ENCODE measurements at places on chromosomes 11 and 22.

- no peak for DNase-seq
Observed at GRCh38 chr11:31714840-31715239, 96.3 kb downstream of the PAX6 start.

- DNase-seq = peak; percentile 19
Observed at GRCh38 chr22:21014726-21015465, at the start of gene P2RX6. P2RX6 (plus strand) TSS chr22:21015165; CDS start chr22:21015175, 10 bp downstream.

DNA sequence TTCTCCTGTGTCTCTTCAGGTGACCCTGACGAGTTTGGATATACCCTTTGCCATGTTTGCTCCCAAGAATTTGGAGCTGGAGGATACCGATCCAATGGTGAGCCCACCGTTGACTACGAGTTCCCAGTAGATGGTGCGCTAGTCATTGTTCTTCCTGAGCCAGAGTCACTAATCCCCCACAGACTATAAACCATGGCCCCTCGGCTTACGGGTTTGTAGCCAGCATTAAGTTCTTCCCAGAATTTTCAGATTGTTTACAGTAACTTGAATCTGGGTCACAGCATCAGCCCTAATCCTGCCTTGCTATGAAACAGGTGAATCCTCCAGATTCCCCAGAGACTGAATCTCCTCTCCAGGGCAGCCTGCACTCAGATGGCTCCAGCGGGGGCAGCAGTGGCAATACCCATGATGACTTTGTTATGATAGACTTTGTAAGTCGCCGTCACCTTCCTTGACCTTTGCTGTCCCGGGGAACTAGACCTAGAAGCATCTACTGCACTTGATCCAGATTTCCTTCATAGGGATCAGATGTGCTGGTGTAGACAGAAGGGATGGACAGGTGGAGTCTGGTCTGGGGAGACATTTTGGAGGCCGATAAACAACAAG, 31.8 kb downstream of the ARHGAP1 start:
- DNase-seq = no peak

DNA sequence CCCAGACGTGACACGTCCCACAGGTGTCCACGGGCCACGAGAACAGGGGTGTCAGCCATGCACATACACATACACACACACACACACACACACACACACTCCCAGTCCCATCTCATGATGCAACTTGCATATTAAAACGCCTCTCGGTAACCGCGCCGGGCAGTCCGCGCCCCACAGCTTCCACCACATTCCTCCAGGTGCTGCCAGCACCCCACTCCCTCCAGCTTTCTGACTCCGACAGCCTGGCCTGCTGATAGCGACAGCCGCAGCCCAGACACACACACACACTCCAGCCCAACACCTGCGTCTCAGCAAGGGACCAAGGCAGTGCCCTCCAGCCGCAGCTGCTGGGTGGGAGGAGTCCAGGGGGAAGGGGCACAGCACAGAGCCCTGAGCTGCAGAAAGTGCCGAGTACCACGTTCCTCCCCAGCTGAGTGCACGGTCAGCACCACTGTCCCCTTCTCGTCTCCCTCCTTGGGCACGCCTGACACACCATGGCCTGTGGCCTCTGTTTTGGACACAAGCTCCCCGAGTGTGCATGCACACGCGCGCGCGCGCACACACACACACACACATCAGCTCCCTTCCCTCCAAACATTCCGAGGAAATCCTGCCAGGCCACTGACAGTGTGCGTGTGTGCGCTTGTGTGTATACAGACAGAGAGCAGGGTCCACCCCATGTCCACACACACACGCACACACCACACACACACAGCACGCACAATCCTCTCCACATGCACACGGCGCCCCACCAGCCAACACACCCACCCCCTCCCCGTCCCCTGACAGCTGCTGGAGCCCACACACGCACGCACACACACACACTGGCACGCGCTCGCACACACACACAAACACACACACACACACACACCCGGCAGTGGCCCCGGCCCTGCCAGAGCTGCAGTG, 1.2 kb downstream of the ELFN2 start:
- DNase-seq = peak; percentile 36

- DNase-seq = no peak
Observed at GRCh38 chr22:26762503-26763472, 105.4 kb downstream of the MIAT start.

- DNase-seq = no peak
Observed at GRCh38 chr22:47259990-47260389, 497.5 kb downstream of the TBC1D22A start.

DNA sequence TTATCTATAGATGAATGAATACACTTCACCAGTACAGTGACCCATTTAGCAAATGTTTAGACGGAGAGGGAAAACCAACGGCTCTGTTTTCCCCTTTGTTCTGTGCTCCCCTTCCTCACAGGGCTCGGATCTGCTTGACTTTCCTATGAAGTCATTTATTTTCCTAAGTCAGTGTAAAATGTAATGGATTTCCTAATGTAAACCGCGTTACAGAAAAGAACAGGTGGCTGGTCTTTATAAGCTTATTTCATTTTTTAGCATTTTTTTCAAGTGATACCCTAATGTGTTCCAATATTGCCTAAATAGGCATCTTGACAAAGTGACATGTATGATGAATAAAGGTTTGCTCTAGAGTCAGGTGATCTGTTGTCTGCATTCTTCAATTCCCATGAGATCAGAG, 207.5 kb downstream of the PGR start:
- DNase-seq = no peak

DNA sequence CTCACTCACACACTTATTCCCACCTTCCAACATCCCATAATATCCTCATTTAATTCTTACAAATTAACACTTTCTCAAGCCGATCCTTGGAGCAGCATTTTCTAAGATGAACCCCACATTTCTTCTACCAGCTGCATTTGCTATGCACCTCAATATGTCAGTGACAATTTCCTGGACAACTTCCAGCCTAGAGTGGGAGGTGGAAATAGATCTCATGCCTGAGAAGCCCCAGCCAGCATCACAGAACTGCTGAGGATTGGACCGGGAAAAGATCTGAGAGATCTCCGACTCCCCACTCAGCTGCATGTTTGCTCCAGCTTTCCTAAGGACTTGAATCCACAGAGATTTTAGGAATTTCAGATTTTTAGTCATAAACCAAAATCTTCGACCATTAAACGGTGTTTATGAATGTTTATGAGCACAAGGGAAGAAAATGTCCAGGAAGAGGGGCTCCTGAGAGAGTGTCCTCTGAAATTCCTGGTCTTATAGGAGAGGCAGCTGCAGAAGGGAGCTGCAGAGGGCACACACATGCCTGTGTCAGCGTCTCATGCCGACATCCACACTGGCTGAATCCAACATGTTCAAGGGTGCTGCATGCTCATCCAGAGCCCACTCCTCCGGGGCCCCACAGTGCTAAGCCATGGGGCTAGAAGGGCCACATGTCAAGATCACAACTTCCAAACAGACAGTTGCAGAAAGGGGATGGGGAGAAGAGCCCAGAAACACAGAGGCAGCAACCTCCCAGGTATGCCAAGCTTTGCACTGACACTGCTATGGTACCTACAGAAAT, 68.6 kb downstream of the MICAL3 start:
- no peak for DNase-seq

GRCh38 chr11:116199182-116199581, 573.6 kb downstream of the BUD13 start:
- no peak for DNase-seq

- peak; percentile 63 for DNase-seq
Observed at GRCh38 chr11:28981381-28981780, 873.2 kb downstream of the METTL15 start.

DNA sequence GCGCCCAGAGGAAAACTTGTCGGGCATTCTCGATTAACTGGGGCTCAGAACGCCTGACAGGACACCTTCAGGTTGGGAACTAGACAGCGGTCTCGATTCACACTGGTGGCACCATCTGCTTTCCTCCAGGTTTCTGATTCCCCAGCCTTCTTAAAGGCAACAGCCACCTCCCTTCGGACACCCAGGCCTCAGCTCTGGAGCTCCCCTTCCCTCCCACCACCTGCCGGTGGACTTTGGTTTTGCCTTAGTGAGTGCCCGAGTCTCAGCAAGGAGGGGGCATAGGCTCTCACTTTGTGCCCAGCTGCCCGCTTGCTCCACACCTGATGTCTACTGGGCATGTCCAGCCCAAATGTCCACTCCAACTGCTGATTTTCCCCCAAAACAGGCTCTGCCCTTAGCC, 110.4 kb upstream of the PARVA start:
- DNase-seq = no peak

DNA sequence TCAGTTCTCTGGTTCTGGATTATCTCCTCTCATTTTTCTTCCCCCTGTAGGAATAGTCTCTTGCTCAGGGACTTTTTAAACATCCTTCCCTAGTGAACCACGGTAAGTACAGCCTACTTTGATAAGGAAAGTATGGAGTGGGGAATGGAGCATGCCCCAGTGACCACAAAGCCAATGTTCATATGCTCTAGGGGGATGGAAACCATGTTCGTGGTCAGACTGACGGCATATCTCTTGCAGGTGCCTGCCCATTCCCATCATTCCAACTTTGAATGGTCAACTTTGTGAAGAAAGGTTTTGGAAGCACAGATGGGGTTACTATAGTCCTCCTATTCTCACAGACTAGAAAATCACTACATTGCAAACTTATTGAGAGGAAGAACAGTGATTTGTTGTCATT, 332.5 kb upstream of the NCAM1 start:
- DNase-seq = no peak

- peak; percentile 95 for DNase-seq
Observed at GRCh38 chr22:31244046-31244942, 32.2 kb downstream of the LIMK2 start.

DNA sequence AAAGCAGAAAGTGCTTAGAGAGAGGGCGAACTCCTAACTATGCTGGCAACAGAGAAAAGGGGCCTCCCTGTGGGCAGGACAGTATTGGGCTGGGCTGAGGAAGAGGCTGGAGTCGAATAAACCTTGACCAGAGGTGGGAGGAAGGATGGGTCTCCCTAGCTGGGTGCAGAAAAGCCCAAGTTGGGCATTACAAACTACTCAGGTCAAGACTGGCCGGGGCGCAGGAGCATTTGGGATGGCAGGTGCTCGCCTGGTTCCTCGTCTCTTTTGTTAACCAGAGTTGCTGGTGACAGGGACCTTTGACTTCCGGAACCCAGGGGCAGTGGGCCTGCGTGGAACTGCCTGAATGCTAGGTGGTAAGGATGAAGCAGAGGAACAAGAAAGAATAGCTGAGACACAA, 80.3 kb upstream of the SHISAL1 start:
- DNase-seq = no peak

DNA sequence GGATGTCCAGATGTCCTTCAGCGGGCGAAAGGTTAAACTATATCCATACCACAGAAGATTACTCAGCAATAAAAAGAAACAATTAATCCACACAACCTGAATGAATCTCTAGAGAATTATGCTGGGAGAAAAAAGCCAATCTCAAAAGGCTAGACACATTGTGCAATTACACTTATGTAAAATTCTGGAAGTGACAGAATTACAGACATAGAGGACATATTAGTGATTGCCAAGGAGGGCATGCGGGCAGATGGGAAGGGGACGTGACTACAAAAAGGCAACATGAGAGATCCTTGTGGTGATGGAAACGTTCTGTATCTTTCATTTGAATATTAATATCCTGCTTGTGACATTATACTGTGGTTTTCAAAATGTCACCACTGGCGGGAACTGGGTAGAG, 103.5 kb upstream of the BMAL1 start:
- DNase-seq = no peak

- DNase-seq = peak; percentile 52
Observed at GRCh38 chr11:74770456-74770855, 21.8 kb downstream of the RNF169 start.

- DNase-seq = no peak
Observed at GRCh38 chr11:73344191-73344607, 32.0 kb upstream of the RELT start.

DNA sequence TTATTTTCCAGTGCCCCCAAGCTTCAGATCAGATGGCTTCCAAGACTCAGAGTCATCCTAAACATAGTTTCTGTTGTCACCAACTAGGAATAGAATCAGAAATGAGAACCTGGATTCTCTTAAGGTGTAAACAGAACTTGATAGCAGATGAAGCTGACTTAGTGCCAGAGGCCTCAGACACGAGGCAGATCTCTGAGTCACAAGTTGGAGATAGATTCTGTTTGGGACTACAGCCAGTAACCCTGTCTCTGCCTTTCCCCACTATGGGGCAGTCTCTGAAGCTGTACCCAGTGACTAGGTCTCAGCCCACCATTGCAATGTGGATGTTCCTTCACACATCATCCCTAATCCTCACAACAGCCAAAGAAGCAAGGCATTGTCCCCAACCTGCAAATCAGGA, 25.4 kb downstream of the NEU3 start:
- peak; percentile 94 for DNase-seq

DNA sequence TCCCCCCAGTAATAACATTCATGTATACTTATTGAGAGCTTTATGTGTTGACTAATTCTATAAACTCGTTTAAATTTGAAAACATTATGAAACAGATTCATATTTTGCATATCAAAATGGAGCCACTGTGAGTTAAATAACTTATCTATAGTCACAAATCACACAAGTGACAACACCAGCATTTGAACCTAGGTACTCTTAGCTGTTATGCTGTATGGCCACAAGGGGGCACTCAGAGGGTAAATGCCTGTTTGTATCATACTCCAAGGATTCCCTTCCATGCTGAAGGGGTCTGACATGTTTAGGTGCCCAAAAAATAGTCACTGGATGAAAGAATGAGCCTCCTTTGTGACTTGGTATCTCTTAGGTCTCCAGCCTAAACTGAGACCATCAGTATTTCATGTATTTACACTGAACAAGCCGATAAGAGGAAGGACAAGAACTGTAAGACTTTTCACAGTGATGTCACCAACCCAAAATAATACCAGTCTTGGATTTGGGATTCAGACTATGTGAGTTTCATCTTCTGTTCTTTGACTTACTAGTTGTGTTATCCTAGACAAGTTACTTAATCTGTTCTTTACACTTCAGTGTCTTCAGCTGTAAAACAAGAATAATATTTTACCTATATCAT, 12.2 kb upstream of the OR52D1 start:
- peak; percentile 49 for DNase-seq

- DNase-seq = peak; percentile 18
Observed at GRCh38 chr11:131038597-131038996, 122.3 kb upstream of the SNX19 start.

DNA sequence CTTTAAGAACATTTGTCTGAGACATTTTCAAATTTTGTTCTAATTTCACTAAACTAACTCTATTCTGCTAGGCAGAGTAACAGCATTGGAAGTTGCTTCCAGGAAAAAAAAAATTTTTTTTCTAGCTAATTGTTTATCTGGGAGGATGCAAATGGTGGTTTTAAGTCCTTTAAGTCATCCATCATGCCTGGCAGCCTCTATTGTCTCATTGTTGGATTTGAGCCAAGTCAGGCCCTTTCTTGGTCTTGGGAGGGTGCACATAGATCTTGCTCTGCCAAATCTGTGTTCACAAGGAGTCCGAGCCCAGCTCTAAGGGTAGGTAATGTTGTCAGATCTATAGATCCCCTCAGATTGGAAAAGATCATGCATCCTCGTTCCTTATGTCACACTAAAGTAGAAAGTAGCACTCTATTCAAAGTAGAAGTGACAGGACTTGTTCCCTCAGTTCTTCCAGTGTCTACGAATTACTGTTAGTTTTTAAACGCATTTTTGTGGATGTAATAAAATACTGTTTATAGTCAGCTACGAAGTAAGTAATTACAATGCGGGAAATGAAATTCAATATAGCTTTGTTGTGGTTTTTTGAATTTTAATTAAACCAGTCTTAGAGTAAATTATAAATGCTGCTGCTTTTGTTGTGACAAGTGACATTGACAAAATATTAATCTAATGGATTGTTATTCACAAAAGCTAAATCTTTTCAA, 166.0 kb upstream of the RASSF10 start:
- DNase-seq = peak; percentile 42
